SK-N-MC (cell line): ENCODE measurements at places on chromosomes 6 and 20.

DNA sequence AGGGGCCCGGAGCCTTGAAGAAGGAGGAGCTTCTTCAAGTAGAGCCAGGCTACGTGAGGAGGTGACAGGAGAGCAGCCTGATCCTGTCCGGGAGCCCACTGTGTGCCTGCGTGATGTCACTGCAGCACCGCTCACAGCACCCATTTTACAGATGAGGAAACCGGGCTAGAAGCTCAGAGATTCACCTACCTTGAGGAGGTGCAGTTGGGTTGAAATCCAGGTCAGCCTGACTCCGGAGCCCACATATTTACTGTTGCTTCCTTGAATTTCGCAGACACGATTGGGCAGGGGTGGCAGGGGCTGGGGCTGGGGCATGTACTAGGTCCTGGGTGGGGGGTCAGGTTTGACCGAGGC, 12.5 kb downstream of the VSTM2L start:
- no peak for DNase-seq

GRCh38 chr6:157533048-157533871, 152.3 kb downstream of the ZDHHC14 start:
- DNase-seq, result no peak

- DNase-seq, result no peak
These were observed 4.8 kb upstream of the ANKRD66 start for GRCh38 chr6:46741910-46742309.

GRCh38 chr20:3661814-3662665, 1.2 kb downstream of the GFRA4 start:
- no peak for DNase-seq

GRCh38 chr6:125102891-125103290, 50.7 kb upstream of the TPD52L1 start:
- no peak for DNase-seq

- DNase-seq, result no peak
These were observed 27.2 kb downstream of the IL22RA2 start for GRCh38 chr6:137146206-137146605.

DNA sequence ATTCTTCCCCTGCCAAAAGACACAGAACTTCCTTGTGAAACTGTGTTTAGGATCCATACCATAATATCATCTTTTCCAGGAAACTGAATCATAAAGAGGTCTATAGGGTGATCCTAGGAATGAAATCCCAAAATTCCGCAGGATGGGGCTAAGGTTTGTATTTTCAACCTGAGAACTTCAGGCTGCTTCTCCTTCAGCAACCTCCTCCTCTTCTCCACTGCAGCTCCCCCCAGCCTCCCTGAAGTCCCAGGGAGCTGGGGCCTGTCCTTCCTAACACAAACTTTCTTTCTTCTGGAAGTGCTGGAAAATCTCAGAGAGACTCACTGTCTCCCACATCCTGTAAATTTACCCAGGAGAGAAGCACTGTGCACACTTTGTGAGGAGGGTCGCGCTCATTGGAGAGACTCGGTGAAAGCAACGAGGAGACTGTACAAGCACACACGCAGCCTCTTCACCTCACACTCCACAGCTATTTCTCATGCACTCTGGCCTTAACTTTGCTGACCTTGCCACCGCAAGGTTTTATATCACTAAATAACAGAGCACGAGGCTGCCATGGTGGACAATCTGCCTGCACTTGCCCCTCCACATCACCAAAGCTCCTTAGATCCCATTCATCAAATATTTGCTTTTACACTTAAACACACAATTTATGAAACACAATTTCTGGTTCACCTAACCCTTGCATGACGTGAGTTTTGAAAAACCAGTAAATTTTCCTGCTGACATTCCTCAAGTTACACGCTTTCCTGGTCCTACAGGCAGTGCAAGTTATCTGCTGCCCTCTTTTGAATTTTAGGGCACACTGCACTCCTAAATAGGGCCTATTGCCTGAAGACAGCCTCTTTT, 14.3 kb downstream of the ID4 start:
- peak; percentile 86 for DNase-seq

DNA sequence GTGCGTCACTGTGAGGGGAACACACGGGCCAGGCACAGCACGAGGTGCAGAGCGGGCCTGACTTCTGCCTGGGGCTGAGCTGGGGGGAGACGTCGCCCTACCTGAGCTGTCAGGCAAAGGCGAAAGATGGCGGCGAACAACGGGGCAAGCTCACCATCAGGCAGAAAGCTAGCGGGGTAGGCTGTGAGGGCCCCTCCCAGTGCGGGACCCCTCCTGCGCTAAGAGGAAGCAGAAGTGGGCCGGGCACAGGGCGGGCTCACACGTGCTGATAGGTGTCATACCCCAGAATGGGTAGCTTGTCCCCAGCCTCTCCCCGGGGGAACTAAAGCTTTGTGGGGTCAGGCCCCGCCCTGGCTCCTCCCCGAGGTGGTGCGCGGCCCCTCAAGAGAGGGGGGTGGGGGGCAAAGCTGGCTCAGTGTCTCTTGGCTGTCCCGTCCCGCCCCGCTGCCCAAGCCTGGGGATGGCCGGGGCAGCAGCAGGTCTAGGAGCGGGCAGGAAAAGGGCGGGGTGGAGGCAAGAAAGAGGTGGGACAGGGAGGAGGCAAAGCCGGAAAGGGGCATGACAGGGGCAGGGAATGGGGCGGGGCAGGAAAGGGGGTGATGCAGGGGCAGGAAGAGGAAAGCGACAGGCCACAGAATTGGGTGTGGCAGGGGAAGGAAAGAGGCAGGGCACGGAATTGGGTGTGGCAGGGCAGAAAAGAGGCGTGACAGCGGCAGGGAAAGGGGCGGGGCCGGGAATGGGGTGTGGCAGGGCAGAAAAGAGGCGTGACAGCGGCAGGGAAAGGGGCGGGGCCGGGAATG, 14.7 kb downstream of the UCKL1 start:
- DNase-seq, result peak; percentile 55

- DNase-seq, result no peak
These were observed 237.7 kb upstream of the AGPAT4 start for GRCh38 chr6:161511447-161512095.

DNA sequence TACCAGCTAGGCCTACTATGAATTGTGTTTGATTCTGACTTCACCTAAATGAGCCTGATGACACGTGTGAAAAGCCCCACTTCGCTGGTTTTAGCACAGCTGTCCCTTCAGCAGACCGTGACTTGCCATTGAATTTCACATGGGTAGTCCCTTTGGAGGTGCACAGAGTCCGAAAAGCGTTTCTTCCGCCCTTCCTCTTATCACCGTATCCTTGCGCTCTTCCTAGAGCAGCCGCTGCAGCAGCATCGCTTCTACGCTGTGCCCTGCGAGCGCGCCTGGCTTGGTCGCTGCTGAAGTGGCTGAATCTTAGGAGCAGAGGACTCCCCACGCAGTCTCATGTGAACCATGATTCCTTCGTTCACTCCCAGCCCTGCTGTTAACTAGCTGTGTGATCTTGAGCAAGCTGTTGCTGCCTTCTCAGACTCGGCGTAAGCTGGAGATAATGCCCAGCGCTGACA, 127.0 kb downstream of the PACRG start:
- DNase-seq, result no peak

GRCh38 chr6:17167327-17167979, 65.6 kb downstream of the STMND1 start:
- no peak for DNase-seq

DNA sequence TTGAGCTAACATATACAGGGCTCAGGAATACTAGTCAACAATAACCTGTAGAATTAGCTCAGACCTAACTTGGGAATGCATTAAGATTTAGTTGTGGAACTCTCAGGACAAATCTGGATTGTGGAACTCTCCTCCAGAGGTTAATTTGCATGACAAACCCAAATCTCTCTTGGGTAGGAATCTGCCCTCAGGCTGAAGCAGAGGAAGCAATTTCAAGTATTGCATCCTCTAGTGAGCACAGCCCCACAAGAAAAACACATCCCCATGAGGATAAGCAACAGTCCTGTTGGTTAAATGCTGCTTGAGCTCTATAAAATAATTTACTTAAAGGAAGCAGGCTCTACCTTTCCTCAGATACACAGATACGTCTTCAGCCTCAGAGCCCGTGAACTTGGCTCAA, 170.9 kb upstream of the STXBP5 start:
- DNase-seq, result peak; percentile 81

GRCh38 chr20:17626217-17627007, 55.6 kb downstream of the RRBP1 start:
- no peak for DNase-seq

DNA sequence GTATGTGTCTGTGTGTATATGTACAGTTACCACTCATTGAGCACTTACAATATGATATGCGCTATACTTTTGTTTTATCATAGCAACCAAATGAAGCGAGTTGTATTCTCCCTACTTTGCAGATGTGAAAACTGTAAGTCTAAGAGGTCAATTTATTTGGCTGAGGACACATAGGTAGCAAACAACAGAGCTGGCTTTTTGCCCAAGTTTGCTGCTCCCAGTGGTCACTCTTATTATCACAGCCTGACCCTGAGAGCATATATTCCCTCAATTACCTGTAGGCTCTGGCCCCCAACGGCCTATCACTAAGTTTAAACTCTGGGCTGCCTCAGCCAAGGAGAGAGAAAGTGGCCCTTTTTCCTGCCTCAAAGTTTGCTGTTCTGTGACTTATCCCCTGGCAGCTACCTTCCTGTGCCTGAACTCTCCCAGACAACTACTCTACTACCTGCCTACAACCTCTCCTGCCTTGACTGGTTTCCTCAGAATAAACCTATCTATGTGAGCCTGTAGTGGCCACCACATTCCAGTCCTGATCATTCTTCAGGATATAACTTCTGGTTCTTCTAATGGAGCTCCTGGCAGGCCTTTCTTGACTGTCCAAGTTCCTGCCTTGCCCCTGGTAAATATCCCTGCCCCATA, 221.8 kb downstream of the FRK start:
- no peak for DNase-seq

- no peak for DNase-seq
These were observed 70.9 kb downstream of the QKI start for GRCh38 chr6:163485388-163485851.

GRCh38 chr6:13268913-13269518, 59.3 kb downstream of the TBC1D7 start:
- no peak for DNase-seq

GRCh38 chr6:423055-423798, 31.7 kb downstream of the IRF4 start:
- DNase-seq, result no peak

DNA sequence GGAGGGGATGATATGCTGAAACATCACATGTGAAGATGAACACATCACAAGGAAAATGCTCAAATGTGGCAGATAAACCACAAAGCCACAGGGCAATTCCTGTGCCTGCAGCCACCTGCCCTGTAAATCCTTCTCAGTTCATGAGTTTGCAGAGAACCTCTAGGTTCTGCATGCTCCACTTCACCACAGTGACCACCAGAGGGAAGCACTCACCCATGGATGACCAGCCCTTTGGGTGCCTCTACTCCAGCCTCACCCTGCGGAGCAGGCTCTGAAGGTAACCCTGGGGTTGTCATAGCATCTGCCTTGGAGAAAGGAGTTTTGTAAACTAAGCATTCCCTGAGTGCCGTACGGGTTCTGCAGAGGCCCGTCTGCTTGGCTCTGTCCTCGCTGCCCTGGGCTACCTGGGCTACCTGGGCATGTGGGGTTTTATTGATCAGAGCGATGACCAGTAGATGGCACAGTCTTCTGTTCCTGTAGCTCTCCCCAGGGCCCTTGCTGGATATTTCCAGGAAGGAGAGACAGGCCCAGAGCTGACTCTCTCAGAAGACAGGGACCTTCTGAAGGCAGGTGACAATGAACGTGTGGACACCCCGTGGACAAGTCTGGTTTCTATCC, 31.7 kb upstream of the CST1 start:
- no peak for DNase-seq

DNA sequence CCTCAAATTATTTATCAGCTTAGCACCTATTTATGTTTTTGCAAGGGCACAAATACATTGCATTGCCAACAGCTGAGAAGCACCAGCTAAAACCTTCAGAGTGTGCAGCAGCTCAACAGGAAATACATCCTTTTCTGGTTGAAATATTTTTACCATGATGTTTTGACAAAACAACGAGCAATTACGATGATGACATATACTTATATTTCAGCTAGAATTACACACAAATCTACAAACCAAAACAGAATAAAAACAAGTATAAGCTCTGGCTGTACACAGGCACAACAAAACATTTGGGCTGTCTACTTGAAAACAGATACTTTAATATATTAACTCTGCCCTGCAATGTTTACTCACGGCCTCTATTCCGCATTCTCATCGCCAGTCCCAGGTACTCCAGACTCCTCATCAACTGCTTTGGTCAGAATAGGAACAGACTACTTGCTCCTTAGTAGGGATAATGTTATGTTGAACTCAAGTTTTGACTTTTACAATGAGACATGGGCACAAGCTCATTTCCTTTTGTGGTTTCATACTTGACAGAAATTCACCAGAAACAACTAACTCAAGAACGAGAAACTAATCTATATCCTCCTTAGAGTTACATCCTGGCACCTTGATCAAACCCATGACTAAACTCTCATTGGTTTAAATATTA, 377.6 kb downstream of the ESR1 start:
- no peak for DNase-seq

DNA sequence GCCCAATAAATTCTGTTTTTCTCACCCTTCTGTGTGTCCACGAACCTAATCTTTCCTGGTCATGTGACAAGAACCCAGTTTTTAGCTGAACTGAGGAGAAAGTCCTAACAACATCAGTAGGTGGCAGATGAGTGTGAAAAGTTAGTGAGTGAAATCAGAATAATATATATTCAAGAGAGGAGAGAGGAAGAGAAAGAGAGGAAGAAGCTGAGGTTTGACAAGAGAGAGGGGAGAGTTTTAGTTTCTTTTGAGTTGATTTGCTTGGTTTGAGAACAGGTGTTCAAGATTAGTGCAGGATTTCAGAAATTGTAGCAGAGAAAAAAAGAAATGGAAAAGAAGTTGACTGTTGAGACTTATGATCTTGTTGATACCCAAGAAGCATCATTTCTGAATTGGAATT, 930.5 kb upstream of the FLRT3 start:
- DNase-seq, result no peak

DNA sequence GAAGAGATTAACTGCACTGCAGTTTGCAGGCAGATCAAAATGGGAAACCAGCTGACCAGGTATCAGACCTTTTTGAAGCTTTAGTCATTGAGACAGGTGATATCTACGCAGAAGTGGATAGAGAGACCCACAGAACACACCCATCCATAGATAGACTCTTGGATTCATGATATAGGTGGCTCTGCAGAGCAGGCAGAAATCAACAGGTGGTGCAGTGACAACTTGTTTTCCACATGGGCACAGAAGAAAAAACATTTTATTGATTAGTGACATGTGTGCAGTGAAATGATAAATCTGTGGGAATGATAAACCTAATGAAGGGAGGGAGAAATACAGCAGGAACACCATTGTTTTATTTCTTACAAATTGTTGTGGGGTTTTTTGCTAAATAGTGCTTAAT, 45.2 kb downstream of the NUDT3 start:
- DNase-seq, result no peak

GRCh38 chr6:31037169-31037568, 26.9 kb downstream of the MUC22 start:
- no peak for DNase-seq

- DNase-seq, result no peak
These were observed 17.1 kb downstream of the TCF21 start for GRCh38 chr6:133906050-133906449.

DNA sequence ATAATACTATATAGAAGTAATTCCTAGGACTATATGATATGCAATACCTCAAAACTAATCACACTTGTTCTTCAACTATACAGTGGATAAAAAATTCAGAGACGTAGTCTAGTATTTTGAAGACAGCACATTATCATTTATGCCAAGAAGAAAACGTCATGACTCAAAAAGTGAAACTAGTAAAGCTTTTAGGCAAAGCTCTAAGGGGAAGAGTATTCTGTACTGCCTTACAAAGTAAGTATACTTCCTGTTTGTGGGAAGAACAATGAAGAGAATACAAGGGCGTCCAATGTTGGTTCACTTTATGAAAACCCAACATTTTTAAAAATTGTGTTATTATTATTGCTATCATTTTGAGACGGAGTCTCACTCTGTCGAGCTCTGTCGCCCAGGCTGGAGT, 27.9 kb downstream of the LOC128125822 start:
- no peak for DNase-seq
